Activated gamma-delta T cell treated with anti-CD3 and anti-CD28 coated beads, Interleukin-2, amount 50 U/mL, for 16 hours (primary cell): ENCODE measurements at places on chromosomes 12 and 14.
A peak's percentile ranks its signal among the peaks of the same experiment; 100 is the strongest.

- peak; percentile 2 for DNase-seq
Observed at GRCh38 chr12:106139422-106140171, 843 bp upstream of the NUAK1 start.

GRCh38 chr12:110281549-110282299 lies 677 bp downstream of the ATP2A2 start:
- peak; percentile 26 for DNase-seq

GRCh38 chr12:57712701-57713100 lies 18.8 kb downstream of the OS9 start:
- no peak for DNase-seq

DNA sequence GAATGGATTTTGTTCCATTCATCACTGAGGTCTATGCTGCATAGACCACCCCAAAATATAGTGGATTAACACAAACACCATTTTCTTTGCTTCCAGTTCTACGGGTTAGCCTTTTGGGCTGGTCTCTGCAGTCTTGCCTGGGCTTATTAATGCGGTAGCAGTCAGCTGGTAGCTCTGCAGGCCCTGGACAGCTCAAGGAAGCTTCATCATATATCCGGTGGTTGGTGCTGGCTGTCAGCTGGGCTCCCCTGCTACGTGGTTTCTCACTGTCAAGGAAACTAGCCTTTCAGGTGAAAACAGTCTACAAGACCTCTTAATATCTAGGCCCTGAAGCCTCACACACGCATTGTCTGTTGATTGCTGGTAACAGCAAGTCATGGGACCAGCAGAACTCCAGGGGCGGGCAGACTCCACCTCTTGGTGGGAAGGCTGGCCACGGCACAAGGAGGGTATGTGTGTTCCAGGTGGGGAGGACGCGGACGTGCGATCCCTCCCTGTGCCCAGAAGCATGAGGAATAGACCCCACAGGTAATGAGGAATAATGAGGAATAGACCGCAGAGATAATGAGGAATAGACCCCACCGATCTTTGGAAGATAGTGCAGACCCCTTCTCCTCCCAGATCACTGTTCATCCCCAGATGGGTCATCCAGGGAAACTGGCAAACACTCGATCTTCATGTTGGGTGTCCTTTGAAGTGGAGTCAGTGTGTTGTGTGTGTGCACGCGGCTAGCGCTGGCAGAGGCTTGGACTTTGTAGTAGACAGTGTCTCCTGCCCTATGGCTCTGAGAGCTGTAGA lies 13.3 kb downstream of the TSPAN9 start:
- DNase-seq, result no peak

DNA sequence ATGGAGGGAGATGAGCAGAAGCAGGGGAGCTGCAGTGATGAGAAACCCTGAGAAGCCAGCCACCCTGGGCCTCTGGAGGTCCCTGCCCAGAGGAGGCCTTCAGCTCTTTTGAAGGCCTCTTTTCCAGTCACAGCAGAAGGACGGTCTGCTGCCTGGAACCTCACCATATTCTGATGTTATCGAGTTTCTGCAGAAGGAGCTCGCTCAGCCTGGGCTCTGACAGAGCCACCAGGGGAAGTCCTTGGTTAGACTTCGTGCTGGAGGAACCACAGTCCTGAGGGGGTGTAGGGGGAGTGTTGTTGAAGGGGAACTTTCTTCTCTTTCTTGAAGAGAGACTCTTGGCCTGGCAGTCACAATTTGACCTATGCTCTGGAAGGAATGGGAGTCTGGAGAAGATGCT lies 25.1 kb upstream of the BATF start:
- DNase-seq, result no peak

- no peak for DNase-seq
Observed at GRCh38 chr12:93621986-93622385, 49.5 kb downstream of the SOCS2 start.

GRCh38 chr14:96584199-96584906 lies 82.2 kb downstream of the PAPOLA start:
- DNase-seq, result no peak

GRCh38 chr14:42185718-42186117 lies 579.0 kb downstream of the LRFN5 start:
- no peak for DNase-seq

GRCh38 chr12:70692681-70693288 lies 55.6 kb upstream of the PTPRB start:
- DNase-seq, result no peak

DNA sequence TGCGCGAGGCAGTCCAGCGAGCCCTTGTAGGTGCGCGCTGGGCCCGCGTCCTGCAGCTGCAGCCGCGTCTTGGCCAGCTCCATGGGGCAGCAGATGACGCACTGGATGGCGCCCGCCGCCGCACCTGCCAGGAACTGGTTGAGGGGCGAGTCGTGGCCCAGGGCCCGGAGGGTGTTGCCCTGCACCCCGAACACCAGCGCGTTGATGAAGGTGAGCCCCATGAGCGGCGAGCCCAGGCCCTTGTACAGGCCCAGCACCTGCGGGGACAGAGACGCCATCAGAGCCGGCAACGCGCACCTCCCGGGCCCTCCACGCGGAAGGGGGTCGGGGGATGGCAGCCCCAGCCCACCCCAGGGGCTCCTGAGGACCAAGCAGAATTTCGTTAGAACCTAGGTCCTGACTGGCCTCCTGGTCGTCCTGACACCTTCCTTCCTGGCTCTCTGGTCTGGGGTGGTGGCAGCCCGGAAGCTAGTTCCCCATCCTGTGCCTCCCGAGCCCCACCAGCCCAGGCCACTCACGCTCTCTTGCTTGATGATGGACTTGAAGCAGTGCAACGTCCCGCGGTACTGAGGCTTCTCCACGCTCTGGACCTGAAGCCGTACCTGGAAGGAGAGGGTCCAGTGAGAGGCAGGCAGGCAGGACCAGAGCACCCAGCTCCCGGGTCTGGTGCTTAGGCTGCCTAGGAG lies 13.3 kb downstream of the SLC25A29 start:
- DNase-seq, result no peak

GRCh38 chr14:105502446-105503295 lies 11.6 kb downstream of the TEDC1 start:
- no peak for DNase-seq

DNA sequence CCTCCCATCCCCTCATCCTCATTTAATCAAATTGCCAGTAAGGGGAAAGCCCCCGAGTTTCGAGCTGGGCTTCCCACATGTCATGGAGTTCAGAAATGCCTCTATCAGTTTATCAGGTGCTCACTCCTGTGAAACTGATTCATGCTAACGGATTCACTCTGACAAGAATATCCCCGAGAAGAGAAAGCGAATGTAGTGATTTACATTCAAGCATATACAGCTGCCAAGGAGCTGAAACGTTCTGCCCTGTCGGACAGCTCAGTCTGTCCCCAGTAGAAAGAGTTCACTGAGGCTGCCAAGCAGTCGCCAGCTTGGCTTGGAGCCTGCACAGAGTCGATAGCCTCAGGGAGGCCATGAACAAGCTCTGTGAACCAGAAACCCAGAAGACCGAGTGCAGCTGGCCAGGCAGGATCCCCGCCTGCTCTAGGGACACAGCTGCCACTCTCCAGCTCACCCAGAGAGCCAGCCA lies 88.4 kb downstream of the TMCC3 start:
- DNase-seq, result no peak

GRCh38 chr12:32208355-32208754 lies 101.7 kb downstream of the BICD1 start:
- DNase-seq, result no peak

- no peak for DNase-seq
Observed at GRCh38 chr12:47590771-47591360, 115.0 kb downstream of the RPAP3 start.

DNA sequence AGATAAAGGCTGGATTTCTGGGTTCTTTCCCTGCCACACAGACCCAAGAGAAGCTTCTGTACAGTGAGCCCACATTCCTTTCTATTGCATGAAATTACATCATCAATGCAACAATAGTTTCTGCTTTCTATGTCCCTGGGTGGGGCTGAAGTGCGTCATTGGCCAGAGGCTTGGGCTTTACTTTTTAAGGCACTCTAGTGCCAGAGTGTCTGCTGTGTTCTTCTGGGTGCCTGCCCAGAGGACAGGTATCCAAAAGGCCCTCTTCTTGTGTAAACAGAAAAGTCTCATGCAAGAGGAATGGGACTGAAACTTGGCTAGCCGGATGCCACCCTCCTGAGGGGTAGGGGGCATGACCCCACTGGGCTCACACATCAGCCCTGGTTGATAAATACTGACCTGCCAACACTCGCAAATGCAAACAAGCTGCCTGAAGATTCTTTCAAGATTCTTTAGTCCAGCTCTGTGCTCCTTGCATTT lies 5.9 kb downstream of the KRT86 start:
- DNase-seq, result no peak

DNA sequence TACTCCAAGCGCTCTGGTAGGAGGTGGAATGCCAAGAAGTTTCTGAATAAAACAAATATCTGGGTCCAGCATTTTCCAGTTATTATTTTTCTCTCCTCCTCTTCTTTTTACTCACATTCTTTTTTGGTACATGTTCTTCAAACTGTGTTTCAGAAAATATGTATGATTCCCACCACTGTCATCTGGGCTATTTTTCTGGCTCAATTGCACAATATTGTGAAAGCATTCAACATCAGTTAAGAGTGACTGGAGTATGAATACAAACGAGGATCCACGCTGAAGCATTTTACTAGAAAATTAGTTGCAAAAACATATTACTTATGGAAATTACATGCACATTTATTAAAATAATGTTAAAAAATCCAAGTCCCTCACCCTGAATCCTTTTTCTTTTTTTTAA lies 61.5 kb downstream of the KCNMB4 start:
- no peak for DNase-seq

DNA sequence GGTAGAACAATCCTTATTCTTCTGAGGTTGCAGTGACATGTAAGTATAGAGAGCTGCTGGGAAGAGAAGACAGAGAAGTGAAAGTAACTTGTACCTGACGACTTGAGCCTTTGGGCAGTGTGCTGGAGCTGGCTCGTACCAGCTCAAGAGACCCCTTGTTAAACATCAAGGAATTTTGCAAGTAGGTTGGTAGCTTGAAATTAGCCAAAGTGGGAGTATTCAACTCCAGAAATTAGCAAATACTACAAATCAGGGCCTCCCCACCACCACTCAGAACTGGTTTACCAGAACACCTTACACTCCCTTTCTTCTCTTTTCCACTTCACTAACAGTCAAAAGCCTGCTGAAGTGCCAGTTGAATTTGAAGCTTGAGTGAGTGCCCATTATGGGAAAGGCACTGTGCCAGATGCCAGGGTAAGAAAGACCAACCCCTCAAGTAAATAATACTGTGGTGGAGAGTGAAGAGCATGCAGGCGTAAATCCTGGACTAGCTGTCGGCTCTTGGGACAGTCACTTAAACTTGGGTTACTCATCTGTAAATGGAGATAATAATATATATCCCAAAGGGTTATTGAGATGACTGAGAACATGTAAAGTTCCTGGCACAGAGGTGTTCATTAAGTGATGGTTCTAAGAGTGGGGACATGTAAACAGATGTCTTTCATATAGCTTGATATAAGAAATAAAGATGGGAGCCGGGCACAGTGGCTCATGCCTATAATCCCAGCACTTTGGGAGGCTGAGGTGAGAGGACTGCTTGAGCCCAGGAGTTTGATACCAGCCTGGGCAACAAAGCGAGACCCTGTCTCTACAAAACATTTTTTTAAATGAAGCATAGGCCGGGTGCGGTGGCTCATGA lies 27.0 kb upstream of the EID3 start:
- no peak for DNase-seq

GRCh38 chr14:71659159-71659558 lies 273.1 kb upstream of the RGS6 start:
- DNase-seq, result no peak

- DNase-seq, result no peak
Observed at GRCh38 chr12:126038434-126038833, 973.2 kb downstream of the AACS start.

- DNase-seq, result no peak
Observed at GRCh38 chr12:50786498-50787231, 22.8 kb downstream of the ATF1 start.

GRCh38 chr12:41532072-41532471 lies 344.0 kb downstream of the PDZRN4 start:
- no peak for DNase-seq

- DNase-seq, result no peak
Observed at GRCh38 chr12:79652521-79652920, 38.2 kb downstream of the PAWR start.

- no peak for DNase-seq
Observed at GRCh38 chr14:51394384-51394783, 154.3 kb downstream of the TMX1 start.

DNA sequence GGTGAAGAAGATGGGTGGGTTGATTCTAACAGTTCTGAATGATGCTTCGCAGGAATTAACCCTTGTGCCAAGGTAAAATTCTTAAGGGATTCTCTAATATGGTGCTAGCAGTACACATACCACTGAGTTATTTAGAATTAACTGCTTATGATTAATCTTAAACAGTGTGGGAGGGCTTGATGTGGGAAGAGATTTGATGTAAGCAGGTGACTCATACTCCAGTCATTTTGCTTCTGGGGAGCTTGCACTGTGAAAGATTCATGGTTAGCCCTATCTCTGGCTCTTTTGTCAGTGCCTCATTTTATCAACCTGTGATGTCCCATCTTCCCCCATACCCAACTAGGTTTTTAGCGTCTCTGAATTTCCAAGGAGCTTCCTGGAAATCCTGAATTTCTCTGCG lies 83.8 kb downstream of the NRXN3 start:
- DNase-seq, result no peak

- no peak for DNase-seq
Observed at GRCh38 chr12:112182499-112182898, 57.1 kb downstream of the TRAFD1 start.

GRCh38 chr14:60773558-60773957 lies 39.0 kb downstream of the MNAT1 start:
- no peak for DNase-seq

DNA sequence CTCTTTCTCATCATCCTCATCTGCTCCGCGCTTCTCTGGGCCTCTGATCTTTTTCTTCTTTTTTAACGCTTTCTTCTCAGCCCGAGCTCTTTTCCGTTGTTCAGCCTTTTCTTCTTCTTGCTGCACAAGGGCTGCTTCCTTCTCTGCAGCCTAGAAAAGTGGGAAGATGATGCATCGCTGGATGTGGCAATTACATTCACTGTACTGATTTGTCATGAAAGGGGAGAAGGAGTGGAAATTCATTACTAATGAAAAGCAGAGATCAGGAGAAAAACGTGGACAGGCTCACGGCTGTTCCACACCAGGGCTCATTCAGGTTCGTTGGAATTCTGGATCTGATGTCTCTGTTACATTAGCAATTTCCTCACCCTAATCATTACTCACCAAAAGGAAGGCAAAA lies 15.1 kb downstream of the FICD start:
- DNase-seq, result no peak

DNA sequence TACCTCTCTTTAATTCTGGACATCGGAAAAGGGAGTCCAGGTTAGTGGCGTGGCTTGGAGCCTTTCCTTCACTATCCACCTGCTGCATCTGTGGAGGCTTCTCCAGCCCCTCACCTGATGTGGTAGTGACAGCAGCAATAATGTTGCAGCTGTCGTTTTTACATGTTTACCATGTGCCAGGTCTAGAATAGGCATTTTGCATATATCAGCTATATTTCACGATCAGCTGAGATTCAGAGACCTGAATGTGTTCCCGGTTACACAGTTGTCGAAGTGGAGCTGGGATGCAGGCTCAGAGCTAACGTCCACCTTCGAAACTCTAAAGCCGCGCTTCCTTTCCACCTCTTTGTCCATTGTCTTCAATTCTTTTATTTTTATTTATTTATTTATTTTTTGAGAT lies 91.0 kb downstream of the BORCS5 start:
- DNase-seq, result no peak

- no peak for DNase-seq
Observed at GRCh38 chr14:20470603-20470901, 1.3 kb downstream of the PNP start.

GRCh38 chr12:91441246-91441645 lies 258.6 kb upstream of the DCN start:
- no peak for DNase-seq

GRCh38 chr14:103749452-103749851 lies 33.8 kb downstream of the ZFYVE21 start:
- DNase-seq, result no peak
